ENCODE measurements at places on chromosomes 16 and 17. TPM values are rescaled to one million over a fixed set of nuclear protein-coding genes. Genes with fewer than 3 reads are reported as not detected.

Gene APRT
- total RNA-seq = 60.2 TPM

DNA sequence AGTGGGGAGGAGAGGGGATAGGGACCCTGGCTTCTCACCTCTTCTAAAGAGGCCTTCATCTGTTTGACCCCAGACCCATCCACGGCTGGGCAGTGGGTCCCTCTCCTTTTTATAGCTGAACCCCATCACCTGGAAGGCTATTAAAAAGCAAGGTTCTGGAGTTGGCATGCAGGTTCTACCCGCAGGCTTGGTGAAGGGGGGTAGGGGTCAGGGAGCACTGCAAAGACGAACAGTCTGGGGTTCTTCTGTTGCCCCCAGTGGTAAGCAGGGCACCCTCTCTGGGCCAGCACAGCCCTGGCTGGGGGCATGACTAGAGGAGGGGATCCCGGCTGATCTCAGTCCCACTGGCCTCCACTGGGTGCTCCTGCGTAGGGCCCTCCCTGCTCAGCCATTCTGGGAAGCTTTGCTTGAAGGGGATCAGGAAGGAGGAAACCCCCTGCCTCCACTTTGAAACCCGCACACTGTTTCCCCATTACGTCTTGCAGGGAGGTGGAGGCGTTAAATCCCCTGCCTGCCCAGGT is 13.6 kb downstream of the CMIP start:
- no peak overlapping the region for H3K27ac ChIP-seq
- H3K27me3 ChIP-seq = no peaks in the 10 kb centered on the region
- no peaks in the 10 kb centered on the region for H3K36me3 ChIP-seq
- no peak overlapping the region for H3K4me3 ChIP-seq
- no peak for DNase-seq

GRCh38 chr16:69340095-69340644 is 598 bp downstream of the NIP7 start:
- H3K27me3 ChIP-seq = no peaks in the 10 kb centered on the region
- H3K27ac ChIP-seq = peak overlapping the region; percentile 72
- no peak for DNase-seq
- peak overlapping the region; percentile 69 for H3K4me3 ChIP-seq

DNA sequence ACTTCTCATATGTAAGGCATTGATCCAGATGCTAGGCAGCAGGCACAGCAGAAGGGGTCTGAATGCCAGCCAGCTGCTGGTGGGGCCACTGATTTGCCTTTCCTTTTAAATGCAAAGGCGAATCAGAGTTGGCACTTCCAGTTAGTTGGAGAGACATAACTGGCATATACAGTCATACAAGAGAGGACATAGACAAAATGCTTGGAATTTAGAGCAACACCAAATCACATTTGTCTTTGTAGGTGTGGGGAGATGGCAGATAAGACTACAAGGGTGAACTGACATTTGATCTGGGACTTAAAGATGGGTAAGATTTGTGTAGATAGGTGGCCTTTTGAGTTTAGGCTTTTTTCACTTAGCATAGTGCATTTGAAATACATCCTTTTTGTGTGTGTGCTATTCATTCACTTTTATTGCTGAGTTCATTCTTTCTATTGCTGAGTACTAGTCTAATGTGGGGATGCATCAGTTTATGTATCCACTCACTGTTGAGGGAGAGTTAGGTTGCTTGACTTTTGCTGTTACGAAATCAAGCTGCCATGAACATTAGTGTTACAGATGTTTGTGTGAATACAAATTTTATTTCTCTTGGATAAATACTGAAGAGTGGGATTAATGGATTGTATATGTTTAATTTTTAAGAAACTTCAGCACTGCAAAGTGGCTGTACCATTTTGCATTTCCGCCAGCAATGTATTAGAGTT is 74.1 kb downstream of the SPECC1 start:
- no peak overlapping the region for H3K27ac ChIP-seq
- peaks cover 4% of the 10 kb centered on the region for H3K4me1 ChIP-seq
- H3K27me3 ChIP-seq = no peaks in the 10 kb centered on the region
- no peaks in the 10 kb centered on the region for H3K36me3 ChIP-seq

GRCh38 chr17:75001915-75002843 is 10.3 kb upstream of the MRPL58 start:
- no peak for DNase-seq
- no peak overlapping the region for H3K4me3 ChIP-seq
- H3K36me3 ChIP-seq = no peaks in the 10 kb centered on the region
- no peak overlapping the region for H3K27ac ChIP-seq
- no peaks in the 10 kb centered on the region for H3K4me1 ChIP-seq
- no peaks in the 10 kb centered on the region for H3K27me3 ChIP-seq

Gene RRAD
- total RNA-seq = 30.1 TPM

Gene MRM1
- 2.7 TPM for total RNA-seq

Gene GAS2L2
- not detected for total RNA-seq

Gene NIP7
- 21.3 TPM for total RNA-seq

- H3K36me3 ChIP-seq = no peaks in the 10 kb centered on the region
- DNase-seq = no peak
- no peaks in the 10 kb centered on the region for H3K4me1 ChIP-seq
- no peak overlapping the region for H3K4me3 ChIP-seq
- no peak overlapping the region for H3K27ac ChIP-seq
- H3K27me3 ChIP-seq = no peaks in the 10 kb centered on the region
Measured at GRCh38 chr17:75439287-75439686, 17.1 kb upstream of the TMEM94 start.

DNA sequence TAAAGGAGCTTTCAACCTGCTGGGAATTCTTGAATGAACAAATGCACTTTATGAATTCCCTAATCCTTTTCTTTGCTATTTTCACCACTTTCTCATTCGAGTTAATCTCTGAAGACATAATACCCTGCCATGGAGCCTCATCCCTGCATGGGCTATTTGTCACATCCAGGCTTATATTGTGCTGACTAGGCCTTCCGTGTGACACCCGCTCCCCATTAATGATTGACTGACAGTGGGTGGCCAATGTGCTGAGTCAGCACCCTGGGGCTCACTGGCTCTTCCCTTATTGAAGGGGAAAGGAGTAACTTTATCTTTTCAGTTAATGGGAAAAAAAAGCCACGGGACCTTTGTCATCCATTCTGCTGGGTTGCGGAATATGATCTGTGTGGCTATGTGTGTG is 1024.8 kb upstream of the EEF2KMT start:
- no peaks in the 10 kb centered on the region for H3K36me3 ChIP-seq
- H3K4me1 ChIP-seq = no peaks in the 10 kb centered on the region
- DNase-seq = no peak

Gene LRRC75A
- 4.8 TPM for total RNA-seq

Measured in aorta (tissue), 5 donors.